Left lobe of liver (tissue), 2 donors: ENCODE measurements at places on chromosomes 6 and 20.

- DNase-seq, result peak; percentile 51
Measured at GRCh38 chr6:89792881-89793280, 26.7 kb downstream of the MDN1 start.

- no peak for DNase-seq
Measured at GRCh38 chr6:99789767-99790166, 183.1 kb downstream of the PRDM13 start.

GRCh38 chr20:41369673-41370072, 3.1 kb upstream of the EMILIN3 start:
- DNase-seq, result no peak

- DNase-seq, result peak; percentile 79
Measured at GRCh38 chr20:63835021-63835858, 4.2 kb upstream of the ZBTB46 start.

DNA sequence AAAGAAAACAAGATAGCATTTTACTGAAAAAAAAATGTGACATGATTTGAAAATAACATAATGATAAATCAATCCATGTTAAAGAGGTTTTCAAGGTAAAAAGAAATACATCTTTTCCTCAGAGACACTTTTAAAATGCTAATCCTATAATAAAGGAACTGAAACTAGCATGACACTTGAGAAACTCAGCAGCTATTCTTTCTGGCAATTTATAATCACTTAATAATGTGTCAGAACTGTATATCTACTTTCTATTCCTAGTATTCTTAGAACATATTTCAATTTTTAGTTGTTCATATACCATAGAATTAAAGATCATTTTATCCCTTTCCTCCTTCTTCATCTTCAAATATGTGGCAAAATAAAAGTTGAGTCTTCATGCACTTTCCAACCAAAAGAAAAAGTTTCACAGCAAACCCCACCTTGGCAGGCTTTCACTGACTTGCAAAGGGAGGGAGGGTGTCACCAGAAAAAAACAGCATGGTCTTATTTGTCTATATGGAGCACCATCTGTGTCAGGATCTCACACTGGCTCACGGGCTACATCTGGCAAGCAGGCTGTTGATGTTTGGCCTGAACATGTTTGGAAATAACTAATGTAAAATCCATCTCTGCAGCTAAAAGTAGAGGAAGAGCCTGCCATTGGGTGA, 48.5 kb downstream of the FHL5 start:
- no peak for DNase-seq
